SW 1271 (cell line): ENCODE measurements at places on chromosomes 1 and 21.

- DNase-seq: no peak
These were observed 153.8 kb downstream of the ADGRL2 start for GRCh38 chr1:81954534-81955020.

DNA sequence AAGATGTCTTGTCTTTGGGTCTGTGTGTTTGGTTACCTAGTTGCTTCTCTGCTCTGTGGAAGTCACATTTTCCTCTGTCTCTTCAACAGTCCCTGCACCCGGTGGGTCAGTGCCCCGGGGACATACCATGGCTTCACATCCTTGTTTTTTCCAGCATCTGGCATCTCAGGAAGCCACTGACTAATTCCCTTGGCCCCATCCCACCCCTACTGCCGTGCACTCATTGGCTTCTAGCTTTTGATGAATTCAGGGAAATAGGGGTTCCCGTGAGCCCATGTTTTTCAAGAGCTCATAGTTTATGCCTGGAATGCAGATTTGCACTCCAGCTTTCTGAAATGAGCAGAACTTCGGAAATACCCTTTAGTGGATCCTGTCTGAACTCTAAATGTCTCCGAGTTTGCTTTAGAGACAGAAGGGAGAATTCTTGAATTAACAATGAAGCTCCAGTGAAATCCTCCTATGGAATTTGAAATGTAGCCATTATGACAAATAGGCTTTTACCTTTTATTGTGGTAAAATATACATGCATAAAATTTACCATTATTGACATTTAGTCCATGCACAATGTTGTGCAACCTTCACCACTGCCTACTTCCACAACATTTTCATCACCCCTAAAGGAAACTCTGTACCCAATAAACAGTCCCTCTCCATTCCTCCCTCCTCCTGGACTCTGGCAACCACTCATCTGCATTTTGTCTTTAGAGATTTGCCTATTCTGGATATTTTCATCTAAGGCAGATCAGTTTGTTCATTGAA is 67.5 kb downstream of the CLIC6 start:
- no peak for DNase-seq

DNA sequence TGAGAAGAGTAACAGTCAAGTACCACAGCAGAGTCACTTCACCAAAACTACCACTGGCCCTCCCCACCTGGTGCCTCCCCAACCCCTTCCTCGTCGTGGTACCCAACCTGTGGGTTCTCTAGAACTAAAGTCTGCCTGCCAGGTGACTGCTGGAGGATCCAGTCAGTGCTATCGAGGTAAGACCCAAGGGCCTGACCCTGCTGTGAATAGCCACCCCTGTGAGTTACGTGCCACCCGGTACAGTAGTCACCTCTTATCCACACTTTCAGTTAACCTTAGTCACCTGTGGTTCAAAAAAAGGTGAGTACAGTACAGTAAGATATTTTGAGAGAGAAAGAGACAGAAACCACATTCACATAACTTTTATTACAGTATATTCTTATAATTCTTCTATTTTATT is 16.5 kb downstream of the TTF2 start:
- DNase-seq: no peak

DNA sequence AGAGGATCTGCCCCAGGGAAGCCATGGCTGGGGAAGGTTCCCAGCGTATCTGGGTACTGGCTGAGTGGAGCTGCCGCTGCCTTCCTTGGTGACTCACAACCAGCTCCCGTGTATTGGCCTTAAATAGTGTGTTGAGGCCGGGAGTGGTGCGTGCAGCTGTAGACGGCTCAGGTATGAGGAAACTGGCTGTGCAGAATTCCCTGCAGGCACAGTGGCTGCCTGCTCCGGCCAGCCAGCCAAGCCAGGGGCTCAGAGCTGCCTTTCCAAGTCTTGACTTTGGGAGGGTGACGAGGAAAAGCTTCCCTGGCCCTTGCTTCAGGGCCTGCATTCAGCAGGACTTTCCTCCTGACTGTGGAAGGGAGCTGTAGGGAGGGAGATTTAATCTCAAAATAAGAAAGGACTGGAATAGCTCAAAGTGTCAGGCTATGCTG is at the start of gene VTCN1:
Gene VTCN1 (minus strand): TSS at position 97 of the 431 bp plus-strand sequence. CDS start 72 bp downstream, at position 25.
- no peak for DNase-seq

- DNase-seq: no peak
These were observed 98.0 kb upstream of the DEPDC1 start for GRCh38 chr1:68594851-68595250.

DNA sequence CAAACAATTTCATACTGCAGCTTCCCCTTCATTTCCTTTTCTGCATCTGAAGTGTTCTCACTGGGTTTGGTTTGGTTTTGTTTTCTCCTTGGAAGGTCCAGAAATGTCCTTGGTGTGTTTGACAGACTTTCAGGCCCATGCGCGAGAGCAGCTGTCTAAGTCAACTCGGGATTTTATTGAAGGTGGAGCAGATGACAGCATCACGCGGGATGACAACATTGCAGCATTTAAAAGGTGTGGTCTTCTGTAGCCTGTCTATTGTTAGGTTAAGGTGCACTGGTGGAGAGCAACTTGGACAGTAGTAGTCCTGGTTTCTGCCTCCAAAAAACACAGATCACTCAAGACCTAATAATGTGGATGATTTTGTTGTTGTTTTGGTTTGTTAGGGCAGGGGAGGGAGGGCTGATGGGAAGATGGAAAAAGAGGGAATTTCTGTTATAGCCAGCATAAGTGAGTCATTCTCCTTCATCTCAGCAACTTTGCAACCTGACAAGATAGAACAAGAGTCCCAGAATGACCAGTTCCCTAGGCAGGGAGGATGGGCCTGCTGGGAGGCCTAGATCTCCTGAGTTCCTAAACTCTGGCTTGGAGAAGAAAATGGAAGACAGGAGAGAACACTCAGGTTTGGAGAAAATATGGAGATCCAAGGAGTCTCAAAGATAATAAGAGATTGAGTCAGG is 12.5 kb downstream of the HAO2 start:
- DNase-seq: no peak

- DNase-seq: no peak
These were observed 60.6 kb downstream of the PTPRC start for GRCh38 chr1:198699167-198700015.

- DNase-seq: no peak
These were observed 23.5 kb downstream of the KCNK2 start for GRCh38 chr1:215106067-215106466.

- no peak for DNase-seq
These were observed 540 bp downstream of the ARHGEF2 start for GRCh38 chr1:155977690-155978324.

- DNase-seq: no peak
These were observed 488.2 kb downstream of the OMA1 start for GRCh38 chr1:58058323-58058722.

- no peak for DNase-seq
These were observed 77.9 kb downstream of the PSMG1 start for GRCh38 chr21:39105341-39105765.

- no peak for DNase-seq
These were observed 326.5 kb upstream of the FMN2 start for GRCh38 chr1:239765163-239765562.

- no peak for DNase-seq
These were observed 177.0 kb upstream of the TNR start for GRCh38 chr1:175920381-175920780.

- DNase-seq: no peak
These were observed 73.5 kb downstream of the PSMG1 start for GRCh38 chr21:39109596-39110210.
